ENCODE measurements at places on chromosomes 2 and 18.
A peak's percentile ranks its signal among the peaks of the same experiment; 100 is the strongest.

DNA sequence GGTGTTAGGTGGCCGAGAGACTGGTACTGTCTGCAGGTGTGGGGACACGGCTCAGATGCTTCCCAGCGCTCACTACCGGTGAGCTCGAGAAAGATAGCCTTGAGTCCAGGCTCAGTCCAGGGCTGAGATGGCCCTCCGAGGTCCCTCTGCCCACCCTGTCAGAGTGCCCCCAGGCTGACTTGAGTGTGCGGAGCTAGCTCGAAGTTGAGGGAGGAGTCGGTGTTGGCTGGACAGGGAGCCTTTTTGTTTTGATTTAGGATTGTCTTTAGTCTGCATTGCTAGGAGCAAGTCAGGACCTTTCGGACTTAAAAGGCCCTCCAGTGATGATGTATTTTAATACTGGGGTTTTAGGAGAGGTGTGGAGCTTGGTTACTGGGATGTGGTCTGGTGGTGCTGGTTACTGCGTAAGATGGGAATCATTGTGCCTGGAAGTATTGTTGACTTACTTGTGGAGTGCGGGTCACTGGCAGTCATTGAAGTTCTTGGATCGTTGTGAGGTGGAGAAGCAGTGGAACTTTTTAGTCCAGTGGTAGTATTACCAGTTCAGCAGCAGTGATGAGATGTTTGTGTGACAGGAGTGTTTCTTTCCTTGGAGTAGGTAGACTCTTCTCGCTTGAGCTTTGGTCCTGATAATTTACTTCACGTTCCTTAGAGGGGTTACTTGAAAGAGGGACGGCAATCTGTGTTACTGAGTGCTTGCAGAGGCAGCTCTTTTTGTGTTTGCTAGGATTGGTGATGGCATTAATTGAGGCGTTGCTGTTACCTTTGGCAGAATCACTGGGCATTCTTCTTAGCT, 633 bp downstream of the KIAA1328 start:
- no peak for DNase-seq

DNA sequence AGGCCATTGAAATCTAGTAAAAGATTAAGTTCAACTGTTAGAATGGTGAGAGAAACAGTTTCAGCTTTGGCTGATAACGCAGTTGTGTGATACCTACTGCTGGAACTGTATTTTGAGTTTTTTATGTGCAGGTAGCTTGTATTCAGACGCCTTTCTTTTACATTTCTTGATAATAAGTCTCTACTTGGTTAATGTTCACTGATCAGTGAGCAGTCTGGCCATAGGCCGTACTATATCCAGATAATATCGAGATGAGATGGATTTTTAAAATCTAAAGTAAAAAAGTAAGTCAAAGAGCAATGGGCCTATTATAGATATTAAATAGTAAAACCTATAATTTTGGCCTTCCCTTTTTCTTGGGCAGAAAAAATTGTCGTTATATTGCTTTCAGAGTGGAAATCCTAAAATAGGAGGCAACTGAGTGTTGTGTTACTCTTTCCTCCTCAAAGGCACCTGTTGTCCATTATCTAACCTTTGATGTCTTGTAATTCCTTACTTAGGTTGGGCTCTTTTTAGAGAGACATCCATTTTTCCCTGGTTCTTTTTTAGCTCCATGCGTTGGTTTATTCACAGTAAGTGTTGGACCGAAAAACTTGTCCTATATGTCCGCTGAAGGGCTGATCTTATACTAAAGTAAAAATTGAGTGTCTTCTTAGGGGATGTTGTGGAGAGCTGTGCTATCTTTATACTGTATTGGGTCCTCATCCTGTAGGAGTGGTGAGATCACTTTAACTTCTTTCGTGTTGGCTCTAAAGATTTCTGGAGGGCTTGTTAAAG, 1.7 kb downstream of the EML4 start:
- DNase-seq = no peak

DNA sequence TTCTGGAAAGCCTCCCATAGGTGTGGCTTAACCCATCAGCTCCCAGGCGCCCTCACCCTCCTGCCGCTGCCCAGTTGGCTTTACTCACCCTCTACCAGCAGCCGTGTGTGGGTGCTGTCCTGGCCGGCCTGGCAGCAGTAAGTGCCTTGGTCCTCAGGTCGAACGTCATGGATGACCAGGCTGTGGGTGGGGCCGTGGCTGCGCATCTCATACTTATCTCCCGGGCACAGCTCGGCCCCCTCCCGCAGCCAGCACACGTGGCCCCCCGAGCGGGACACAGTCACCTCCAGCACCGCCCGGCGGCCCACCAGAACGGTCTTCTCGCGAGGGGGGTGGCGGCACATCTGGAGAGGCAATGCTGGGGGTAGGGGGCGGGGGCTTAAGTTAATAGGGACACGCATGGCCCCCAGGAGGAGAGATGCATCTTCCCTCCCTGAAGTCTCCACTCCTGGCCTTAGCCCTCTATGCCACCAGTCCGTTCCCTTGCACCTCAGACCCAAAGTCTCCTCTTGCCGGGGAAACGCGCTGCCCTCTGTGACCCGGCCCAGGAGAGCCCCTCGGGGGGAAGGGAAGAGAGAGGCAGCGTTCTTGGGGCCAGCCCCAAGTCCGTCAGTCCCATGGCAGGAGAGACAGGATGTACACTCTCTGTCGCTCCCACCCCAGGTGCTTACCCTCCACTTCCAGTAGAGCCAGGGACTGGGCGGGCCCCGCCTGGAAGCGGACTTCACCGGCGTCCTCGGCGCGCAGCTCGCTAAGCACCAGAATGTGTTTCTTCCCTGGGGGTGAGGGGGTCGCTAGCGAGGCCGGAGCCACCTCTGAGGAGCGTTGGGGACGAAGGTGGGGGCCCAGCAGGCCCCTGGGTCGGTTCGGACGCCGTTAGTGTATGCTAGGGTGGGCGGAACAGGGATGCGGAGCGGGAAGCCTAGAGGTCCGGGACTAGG, 7.9 kb downstream of the TMEM198 start:
- DNase-seq = no peak

- DNase-seq = no peak
Observed at GRCh38 chr2:97716695-97717612, 3.6 kb downstream of the ZAP70 start.

DNA sequence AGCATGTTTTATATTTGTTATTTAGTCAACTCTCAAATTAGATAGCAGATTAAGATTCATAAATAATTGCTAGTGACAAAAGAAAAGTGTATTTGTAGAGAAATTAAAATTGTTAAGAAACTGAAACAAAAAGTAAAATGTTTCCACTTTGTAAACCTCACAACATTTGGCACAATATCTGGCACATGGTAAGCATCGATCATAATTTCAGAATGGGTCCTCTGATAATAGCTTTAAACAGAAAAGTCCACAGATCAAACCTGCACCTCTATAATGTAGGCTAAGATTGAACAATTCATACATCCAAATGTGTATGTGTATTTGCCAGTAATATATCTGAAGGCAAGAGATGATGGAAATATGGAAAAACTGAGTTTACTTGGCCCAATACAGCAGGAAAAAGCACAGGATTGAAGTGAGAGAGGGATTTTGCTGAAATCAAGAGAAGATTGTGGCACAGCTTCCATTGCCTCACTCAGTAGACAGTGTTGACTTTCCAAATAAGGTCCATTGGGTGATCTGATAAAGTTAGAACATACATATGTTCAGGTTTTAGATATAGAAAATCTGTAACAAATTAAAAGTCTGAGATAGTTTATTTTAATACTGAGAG, 39.4 kb downstream of the COBLL1 start:
- DNase-seq = no peak

DNA sequence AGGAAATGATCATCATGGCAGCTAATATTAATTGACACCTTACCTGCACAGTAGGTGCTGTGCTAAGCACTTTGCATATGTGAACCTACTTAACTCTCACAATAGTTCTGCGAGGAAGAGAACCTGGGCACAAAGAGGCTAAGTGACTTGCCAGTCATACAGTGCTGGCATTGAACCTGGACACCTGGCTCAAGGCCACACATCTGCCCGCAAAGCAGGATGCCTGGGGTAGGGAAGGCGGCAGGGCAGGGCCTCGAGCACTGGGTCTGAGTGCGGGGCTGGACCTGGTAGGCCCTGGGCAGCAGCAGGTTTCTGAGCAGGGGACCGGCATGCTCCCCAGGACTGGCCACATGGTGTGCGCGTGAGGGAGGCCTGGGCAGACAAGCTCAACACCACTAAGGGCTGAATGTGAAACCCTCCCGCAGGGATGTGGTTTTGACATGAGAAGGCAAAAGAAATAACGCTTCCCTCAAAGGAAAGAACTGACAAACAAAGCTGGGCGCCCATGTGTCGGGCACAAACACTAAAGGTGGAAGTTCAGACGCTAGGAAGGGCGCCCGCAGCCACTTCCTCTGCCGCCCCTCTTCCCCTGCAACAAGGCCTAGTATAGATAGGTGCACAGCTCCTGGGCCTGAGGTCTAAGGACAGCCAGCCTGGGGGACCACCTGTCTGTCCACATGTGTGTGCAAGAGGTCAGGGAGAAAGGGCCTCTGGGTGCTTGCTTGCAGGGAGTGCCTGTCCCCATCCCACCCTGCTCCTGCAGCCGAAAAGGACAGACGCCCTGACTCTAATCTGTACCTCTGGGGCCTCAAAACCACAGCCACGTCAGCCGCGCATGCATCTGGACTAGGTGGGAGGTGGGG, 92.5 kb downstream of the ZFP36L2 start:
- peak; percentile 99 for DNase-seq

DNA sequence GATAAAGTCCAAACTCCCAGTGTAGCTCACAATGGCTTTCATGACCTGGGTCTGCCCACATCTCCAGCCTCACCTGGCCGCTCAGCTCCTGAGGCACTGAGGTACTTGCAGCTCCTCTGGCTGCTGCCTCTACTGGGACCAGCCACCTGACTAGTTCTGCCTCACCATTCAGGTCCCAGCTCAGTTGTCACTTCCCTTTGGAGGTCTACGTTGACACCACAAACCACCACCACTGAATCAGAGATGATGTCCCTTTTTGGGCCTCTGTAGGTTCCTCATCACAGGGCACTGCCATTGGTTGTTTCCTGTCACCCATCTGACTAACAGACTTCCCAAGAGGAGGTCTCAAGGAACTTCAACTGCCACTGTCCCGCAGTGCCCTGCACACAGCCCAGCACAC, 21.2 kb downstream of the SPP2 start:
- DNase-seq = peak; percentile 76

- DNase-seq = no peak
Observed at GRCh38 chr2:46236006-46236875, 61.0 kb upstream of the EPAS1 start.

- DNase-seq = peak; percentile 55
Observed at GRCh38 chr2:44392338-44392943, 30.7 kb downstream of the CAMKMT start.

- DNase-seq = peak; percentile 64
Observed at GRCh38 chr2:529424-529823, 147.8 kb downstream of the TMEM18 start.

DNA sequence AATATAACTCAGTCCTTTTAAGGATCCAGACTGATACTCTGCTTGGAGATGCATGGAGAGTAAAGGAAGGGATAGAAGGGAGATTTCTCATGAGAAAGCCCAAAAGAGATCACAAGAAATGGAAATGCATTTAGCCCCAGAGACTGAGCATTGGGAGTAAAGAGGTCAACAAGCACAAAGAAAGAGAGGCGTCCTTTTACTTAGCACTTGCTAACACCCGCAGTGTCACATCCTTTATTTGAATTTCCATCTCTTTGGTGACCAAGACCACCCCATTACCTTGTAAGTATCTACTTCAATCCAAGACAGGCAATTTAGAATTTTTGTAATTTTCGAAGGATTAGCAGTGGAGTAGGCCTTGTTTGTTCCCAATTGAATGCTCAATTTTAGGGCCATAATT, 111.8 kb upstream of the DCC start:
- DNase-seq = no peak

DNA sequence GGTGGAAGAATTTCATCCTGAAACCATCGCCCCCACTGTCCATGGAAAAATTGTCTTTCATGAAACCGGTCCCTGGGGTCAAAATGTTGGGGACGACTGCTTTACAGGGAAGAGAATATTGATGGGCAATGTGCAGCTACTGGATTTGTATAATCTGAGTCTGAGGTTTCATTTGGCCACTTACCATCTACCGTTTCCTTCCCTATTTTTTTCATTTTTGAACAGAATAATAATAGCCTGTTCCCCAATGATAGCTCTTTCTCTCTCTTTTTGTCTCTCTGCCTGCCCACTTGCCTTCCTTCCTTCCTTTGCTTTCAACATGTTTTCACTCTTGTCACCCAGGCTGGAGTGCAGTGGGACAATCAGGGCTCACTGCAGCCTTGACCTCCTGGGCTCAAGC, 78.3 kb upstream of the TLK1 start:
- DNase-seq = no peak

GRCh38 chr18:44518091-44518615, 162.5 kb upstream of the SETBP1 start:
- no peak for DNase-seq

DNA sequence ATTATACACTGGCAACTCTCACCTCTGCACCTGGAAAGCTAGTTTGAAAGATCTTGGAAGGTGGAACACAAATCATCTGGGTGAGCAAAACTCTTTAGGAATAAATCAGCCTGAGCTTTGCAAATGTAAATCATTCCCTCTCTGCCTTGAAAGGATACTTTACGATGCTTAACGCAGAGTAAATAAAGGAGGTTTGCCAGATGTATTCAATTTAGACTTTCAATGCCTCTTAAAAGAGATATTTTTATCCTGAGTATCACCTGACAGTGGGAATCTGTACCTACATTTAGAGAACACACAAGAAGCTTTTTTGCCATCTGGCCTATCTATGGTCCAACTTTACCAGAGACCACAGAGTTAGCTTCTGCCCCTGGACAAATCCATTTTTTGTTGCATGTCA, 983.2 kb upstream of the CDH2 start:
- DNase-seq = no peak
